Fibroblast of skin of abdomen (primary cell): ENCODE measurements at places on chromosomes 1 and 21.

- DNase-seq, result peak; percentile 92
Measured at GRCh38 chr1:58409890-58410289, 136.6 kb downstream of the OMA1 start.

GRCh38 chr1:8986814-8987190 lies 39.4 kb downstream of the SLC2A7 start:
- no peak for DNase-seq

- DNase-seq, result no peak
Measured at GRCh38 chr1:86951430-86951829, 37.0 kb downstream of the HS2ST1 start.

DNA sequence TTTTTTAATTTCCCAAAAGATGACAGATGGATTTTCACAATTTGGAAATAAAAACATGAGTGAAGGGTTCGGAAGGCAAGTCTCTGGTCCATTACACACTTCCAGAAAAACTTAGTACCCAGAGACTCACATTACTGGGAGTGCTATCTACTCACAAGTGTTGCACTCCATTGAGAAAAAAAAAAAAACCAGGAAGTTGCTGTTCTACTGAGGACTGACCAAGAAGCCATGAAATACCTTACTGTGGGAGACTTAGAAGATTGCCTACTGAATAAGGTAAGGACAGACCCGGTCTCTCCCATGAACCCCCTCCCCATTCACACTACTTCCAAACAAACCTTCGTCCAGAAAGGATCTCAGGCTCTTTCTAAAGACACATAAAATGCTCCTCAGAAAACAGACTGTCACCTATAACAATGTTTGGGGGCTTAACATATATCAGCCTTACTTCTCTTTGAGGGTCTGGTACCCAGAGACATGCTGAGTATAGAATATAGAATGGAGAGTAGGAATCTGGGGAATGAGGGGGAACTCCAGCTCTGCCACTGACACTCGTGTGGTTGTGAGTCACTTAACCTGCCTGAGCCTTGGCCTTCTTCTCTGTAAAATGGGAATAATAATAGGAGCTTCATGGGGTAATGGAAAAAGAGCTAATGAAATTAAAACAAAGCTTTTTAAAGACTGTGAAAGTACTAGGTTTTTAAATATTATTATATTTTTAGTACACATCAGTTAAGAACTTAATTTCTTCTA lies 1.4 kb downstream of the MAB21L3 start:
- DNase-seq, result no peak

DNA sequence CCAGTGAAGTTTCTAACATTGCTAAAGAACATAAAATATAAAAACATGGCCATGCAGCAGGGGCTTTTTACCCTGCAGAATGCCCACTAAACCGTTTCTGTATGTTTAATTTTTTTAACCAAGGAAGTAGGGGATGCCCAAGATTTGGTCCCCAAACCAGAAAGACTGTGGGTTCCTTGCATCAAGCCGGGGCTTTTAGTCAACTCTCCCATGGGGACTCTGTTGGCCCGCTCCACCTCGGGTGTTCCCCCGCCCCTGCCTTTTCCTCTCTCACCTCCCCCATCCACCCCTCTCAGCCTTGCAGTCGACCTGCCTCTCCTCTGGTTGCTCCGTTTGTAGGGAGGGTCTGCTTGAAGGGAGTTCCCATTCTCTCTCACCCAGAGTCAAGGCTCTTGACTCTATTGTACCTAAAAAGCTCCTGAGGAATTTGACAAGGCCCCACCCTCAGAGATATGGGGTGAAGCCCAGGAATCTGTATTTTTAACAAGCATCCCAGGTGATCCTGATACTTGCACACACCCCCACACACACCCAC lies 117.5 kb downstream of the TOMM20 start:
- DNase-seq, result no peak

DNA sequence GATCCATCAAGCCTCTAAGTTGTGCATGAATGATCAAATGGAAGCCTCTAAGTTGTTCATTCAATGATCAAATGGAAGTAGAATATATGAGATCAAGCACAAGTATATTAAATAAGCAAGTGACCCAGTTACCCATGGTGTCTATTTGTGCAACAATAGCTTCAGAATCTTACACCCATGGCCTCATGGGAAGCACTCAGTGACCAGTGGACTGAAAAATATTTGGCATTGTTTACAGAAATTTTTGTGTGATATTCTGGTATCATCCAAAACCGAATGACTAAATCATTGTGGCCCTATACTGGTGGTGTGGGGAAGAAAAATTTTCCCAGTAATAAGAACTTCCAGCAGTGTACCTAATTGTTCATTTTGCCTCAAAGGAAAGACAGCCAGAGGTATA lies 46.6 kb downstream of the DUSP10 start:
- DNase-seq, result no peak

GRCh38 chr21:32181457-32181856 lies 97.4 kb downstream of the MIS18A start:
- DNase-seq, result no peak

DNA sequence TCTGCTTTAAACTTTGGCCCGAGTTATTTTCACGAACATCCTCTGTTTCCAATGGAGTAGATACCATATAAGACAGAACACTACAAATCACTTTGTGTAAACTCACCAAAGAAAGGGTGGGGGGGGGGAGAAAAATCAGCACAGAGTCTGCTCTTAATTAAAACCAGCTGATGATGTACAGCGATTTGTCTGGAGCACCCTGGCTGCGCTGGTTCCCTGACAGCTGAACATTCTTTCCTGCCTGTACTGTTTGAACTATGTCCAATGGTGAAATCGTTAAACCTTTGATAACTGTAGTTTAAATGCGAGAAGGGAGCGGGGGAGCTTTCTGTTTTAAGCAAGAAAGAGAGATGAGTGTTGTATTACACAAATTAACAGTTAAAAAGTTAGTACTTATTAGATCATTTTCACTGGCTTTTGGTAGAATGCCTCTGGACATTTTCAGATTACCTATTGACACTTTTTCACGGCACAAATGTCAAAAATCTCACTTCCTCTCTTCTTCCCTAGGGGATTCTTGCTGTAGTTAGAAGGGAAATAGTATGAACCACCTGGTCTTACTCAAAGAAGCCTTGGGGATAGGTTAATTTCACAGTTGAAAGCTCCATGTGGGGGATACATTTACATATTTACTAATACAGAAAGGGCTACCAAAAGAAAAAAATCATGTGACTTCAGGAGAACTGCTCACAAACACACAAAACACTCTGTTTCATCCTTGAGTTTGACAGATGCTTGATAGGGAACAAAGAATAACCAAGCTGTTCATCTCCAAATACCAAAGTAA lies 140.2 kb upstream of the RUNX1 start:
- DNase-seq, result peak; percentile 98

- no peak for DNase-seq
Measured at GRCh38 chr1:15963968-15964648, 11.8 kb downstream of the ZBTB17 start.

DNA sequence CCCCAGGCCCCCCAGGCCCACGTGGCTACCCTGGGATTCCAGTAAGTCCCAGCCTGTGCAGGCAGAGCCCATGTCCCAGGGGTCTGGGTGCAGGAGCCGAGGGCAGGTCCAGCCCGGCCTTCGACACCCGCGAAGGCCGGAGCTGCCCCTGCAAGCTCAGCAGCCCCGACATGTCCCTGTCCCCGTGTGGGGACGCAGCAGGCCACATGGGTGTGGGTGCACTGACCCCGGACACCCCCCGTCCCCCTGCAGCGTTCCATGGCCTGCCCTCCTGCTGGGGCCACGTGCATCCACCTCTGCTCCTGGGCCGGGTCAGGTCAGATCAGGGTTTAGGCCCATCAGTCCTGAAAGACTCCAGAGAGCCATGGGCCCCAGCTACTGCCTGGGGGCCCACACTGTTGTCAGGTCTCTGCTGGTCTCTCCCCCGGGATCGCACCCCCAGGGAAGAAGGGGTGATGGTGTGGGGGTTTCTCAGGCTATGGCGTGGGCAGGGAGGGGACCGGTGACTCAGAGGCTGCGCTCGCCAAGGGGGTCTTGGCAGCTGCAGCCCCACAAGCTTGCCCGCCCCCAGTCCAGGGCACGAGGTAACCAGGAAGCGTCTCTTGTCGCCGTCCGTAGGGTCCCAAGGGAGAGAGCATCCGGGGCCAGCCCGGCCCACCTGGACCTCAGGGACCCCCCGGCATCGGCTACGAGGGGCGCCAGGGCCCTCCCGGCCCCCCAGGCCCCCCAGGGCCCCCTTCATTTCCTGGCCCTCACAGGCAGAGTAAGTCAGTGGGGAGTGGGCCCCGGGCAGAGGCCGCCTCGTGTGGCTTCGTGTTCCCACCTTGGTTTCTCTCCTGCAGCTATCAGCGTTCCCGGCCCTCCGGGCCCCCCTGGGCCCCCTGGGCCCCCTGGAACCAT lies 37.5 kb downstream of the SLC19A1 start:
- DNase-seq, result no peak

- DNase-seq, result peak; percentile 40
Measured at GRCh38 chr21:40165773-40166070, 298.5 kb downstream of the PCP4 start.

DNA sequence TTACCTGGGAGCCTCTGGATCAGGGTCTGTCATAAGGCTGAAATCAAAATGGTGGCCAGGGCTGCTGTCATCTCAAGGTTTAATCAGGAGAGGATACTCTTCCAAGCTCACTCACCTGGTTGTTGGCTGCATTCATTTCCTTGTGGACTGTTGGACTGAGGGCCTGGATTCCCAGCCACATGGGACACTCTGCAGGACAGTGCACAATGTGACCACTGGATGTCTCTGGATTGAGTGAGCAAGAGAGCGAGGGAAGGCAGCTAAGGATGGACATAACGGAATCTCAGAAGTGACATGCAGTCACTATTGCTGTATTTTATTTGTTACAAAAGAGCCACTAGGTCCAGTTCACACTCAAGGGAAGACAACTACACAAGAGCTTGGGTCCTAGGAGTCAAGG lies 229.1 kb downstream of the S1PR1 start:
- no peak for DNase-seq

DNA sequence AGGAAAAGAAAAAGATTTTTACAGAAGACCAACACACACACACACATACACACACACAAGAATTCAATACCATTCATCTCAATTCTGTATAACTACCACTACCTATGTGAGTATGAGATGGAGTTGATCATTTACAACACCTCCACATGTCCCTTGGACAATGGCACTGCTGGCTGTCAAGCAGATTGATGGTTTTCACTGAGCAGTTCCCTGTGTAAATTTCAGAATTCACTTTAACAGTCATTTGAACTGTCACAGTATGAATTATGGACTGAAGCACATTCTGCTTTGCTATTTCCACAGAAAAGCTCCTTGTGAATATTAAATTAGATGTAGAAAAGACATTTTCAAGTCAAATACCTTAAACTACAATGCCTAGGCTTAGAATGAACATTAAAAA lies 14.3 kb downstream of the KCNT2 start:
- no peak for DNase-seq

- no peak for DNase-seq
Measured at GRCh38 chr1:227914801-227915563, 32.8 kb downstream of the WNT9A start.

DNA sequence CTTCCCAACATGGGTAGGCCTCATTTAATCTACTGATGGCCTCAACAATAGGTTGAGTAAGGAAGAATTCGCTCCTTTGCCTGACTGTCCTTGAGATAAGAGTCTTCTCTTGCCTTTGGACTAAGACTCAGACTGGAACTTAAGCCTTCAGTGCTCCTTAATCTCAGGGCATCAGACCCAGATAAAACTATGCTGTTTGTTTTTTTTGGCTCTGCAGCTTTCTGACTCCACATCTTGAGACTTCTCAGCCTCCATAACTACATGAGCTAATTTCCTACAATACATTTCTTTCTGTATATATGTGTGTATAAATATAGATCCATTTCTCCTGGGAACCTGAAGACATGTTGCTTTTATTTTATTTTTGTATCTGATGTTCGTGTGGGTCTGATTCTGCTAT lies 1470.7 kb upstream of the PRMT6 start:
- DNase-seq, result no peak

- no peak for DNase-seq
Measured at GRCh38 chr21:14115646-14116045, 95.1 kb downstream of the LIPI start.

GRCh38 chr1:94326329-94326728 lies 88.9 kb upstream of the ARHGAP29 start:
- DNase-seq, result no peak

DNA sequence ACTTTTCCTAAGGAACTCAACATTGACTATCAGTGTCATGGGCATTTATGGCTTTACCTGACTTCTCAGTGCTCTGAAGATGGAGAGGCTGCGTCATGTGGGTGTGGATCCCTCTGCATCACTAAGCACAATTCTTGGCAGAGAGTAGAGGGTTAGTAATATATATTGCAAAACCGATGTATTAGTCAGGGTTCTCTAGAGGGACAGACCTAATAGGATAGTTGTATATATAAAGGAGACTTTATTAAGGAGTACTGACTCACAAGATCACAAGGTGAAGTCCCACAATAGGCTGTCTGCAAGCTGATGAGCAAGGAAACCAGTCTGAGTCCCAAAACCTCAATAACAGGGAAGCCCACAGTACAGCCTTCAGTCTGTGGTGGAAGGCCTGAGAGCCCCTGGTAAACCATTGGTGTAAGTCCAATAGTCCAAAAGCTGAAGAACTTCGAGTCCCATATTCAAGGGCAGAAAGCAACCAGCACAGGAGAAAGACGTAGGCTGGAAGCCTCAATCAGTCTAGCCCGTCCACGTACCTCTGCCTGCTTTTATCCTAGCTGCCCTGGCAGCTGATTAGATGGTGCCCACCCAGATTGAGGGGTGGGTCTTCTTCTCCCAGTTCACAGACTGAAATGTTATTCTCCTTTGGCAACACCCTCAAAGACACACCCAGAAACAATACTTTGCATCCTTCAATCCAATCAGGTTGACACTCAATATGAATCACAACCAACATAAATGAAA lies 159.7 kb upstream of the NRIP1 start:
- DNase-seq, result peak; percentile 81

GRCh38 chr1:10065344-10065685 lies 32.6 kb downstream of the UBE4B start:
- DNase-seq, result no peak
